ENCODE measurements at places on chromosomes 12 and 14. TPM values are rescaled to one million over a fixed set of nuclear protein-coding genes. Genes with fewer than 3 reads are reported as not detected.

The PRR4 gene
- 2.0 TPM for polyA plus RNA-seq

The NAA30 gene
- 10.3 TPM for polyA plus RNA-seq

The DNAJC22 gene
- 0.03 TPM for polyA plus RNA-seq

The LRTM2 gene
- polyA plus RNA-seq: not detected

The TOGARAM1 gene
- 8.2 TPM for polyA plus RNA-seq

The TAS2R31 gene
- 0.15 TPM for polyA plus RNA-seq

The CMA1 gene
- 2.1 TPM for polyA plus RNA-seq

The PABPN1 gene
- polyA plus RNA-seq: 84.0 TPM

The METTL1 gene
- polyA plus RNA-seq: 16.1 TPM

The FOXG1 gene
- polyA plus RNA-seq: not detected

The PTMS gene
- 619 TPM for polyA plus RNA-seq

The RPS6KL1 gene
- 3.7 TPM for polyA plus RNA-seq

The AQP5 gene
- 0.32 TPM for polyA plus RNA-seq

The FGF23 gene
- polyA plus RNA-seq: not detected

The CFL2 gene
- polyA plus RNA-seq: 176 TPM

The JAG2 gene
- polyA plus RNA-seq: 22.4 TPM

The TPPP2 gene
- polyA plus RNA-seq: not detected

The THTPA gene
- polyA plus RNA-seq: 25.3 TPM

The IGFBP6 gene
- 461 TPM for polyA plus RNA-seq

The TAS2R10 gene
- not detected for polyA plus RNA-seq

The COL2A1 gene
- not detected for polyA plus RNA-seq

The MUCL1 gene
- not detected for polyA plus RNA-seq

The SCN8A gene
- 0.23 TPM for polyA plus RNA-seq

The AMN1 gene
- 20.6 TPM for polyA plus RNA-seq

The LRP1-AS gene
- not detected for polyA plus RNA-seq

The POLE2 gene
- 3.2 TPM for polyA plus RNA-seq

The SERPINA5 gene
- polyA plus RNA-seq: 5.1 TPM

The TAS2R9 gene
- not detected for polyA plus RNA-seq

The CMTM5 gene
- 2.0 TPM for polyA plus RNA-seq

The TAS2R20 gene
- 0.22 TPM for polyA plus RNA-seq

The IFT43 gene
- polyA plus RNA-seq: 39.3 TPM

The GAPDH gene
- 3,231 TPM for polyA plus RNA-seq

The NDRG2 gene
- 272 TPM for polyA plus RNA-seq

The PRH1 gene
- polyA plus RNA-seq: 4.5 TPM

The CSRNP2 gene
- polyA plus RNA-seq: 15.7 TPM

The P2RX2 gene
- 0.37 TPM for polyA plus RNA-seq

The CTSG gene
- polyA plus RNA-seq: 5.4 TPM

The DTX3 gene
- 64.3 TPM for polyA plus RNA-seq

The MED13L gene
- 41.4 TPM for polyA plus RNA-seq

The TGM1 gene
- 0.65 TPM for polyA plus RNA-seq

The GALNT8 gene
- polyA plus RNA-seq: 0.60 TPM

The RIPK3 gene
- polyA plus RNA-seq: 7.8 TPM
